ENCODE measurements at places on chromosomes 7 and 10. TPM values are rescaled to one million over a fixed set of nuclear protein-coding genes. Genes with fewer than 3 reads are reported as not detected.

Gene NRG3
- not detected for total RNA-seq

Gene SYT15
- 0.31 TPM for total RNA-seq

Gene ZPBP
- not detected for total RNA-seq

Gene CYP3A4
- not detected for total RNA-seq

Gene TLX1
- not detected for total RNA-seq

Gene STAG3
- total RNA-seq: 0.40 TPM

Gene ZNF804B
- not detected for total RNA-seq

Gene UPK3BL2
- total RNA-seq: 8.6 TPM

Gene FHIP2A
- total RNA-seq: 4.8 TPM

Gene CHRM2
- total RNA-seq: under 0.01 TPM

Gene ITGB1
- total RNA-seq: 158 TPM

Gene UCN3
- total RNA-seq: not detected

Gene GTF2IRD1
- total RNA-seq: 26.8 TPM

GRCh38 chr10:59012839-59013238 is 163.6 kb upstream of the PHYHIPL start:
- no peak for DNase-seq

- DNase-seq: no peak
Observed at GRCh38 chr10:122999347-122999746, 9.2 kb downstream of the IKZF5 start.

GRCh38 chr10:103367782-103368518 is at the start of gene TAF5:
TSS of gene TAF5 (plus strand) at chr10:103367976. CDS start at chr10:103367990, 14 bp downstream.
- DNase-seq: peak; percentile 69

GRCh38 chr10:98316661-98317060 is 48.7 kb upstream of the LOXL4 start:
- no peak for DNase-seq

GRCh38 chr7:77244222-77244934 is 44.8 kb upstream of the FGL2 start:
- DNase-seq: no peak

- no peak for DNase-seq
Observed at GRCh38 chr10:28541717-28542365, 8.9 kb downstream of the WAC start.

DNA sequence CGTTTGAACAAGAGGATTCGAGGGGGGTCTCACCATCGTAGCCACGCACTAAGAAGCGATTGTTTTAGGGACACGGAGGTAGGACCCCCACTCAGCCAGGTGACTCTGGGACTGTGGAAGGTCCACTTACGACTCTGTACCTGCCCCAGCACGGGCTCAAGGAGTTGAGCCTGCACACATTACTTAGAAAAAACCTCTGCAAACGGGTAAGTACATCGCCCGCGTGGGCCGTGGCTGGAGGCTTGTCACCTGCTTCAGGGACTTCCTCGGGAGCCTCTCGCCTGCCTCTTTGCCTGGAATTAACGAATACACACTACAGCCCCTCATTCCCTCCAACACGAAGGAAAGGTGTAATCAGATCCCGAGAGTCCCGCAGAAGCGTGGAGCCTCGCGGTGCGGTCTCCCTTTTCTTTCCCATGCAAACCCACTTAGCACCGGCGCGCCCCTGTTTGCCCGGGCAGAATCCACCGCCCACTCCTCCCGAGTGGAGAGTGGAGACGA is 826 bp downstream of the PODXL start:
- DNase-seq: no peak

DNA sequence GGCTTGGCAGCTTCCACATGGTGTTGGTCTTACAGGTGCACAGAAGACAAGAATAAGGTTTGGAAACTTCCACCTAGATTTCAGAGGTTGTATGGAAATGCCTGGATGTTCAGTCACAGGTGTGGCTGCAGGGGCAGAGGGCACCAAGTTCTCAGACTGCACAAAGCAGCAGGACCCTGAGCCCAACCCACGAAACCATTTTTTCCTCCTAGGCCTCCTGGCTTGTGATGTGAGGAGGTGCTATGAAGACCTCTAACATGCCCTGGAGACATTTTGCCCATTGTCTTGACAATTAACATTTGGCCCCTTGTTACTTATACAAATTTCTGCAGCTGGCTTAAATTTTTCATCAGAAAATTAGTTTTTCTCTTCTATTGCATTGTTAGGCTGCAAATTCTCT is 107.7 kb upstream of the DIP2C start:
- DNase-seq: no peak

GRCh38 chr7:95246831-95247370 is 77.4 kb downstream of the PON1 start:
- no peak for DNase-seq

- no peak for DNase-seq
Observed at GRCh38 chr10:52500476-52500875, 186.4 kb downstream of the DKK1 start.

DNA sequence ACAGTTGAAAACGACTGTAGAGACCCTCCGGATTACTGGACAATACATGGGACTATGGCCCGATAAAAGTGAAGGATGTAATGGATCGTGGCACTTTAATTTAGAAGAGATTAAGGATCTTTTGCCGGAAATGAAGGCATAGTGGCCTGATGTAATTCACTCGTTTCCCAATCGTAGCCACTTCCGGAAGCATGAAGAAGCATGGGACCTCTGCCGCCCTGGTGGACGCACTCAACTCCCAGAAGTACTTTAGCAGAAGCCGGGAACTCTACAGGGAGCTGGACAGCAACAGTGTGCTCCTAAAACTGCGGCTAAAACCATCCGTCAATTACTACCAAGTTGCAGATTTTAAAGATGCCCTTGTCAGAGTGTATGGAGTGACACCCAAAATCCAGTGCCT is 59.6 kb upstream of the NUPR2 start:
- DNase-seq: no peak

DNA sequence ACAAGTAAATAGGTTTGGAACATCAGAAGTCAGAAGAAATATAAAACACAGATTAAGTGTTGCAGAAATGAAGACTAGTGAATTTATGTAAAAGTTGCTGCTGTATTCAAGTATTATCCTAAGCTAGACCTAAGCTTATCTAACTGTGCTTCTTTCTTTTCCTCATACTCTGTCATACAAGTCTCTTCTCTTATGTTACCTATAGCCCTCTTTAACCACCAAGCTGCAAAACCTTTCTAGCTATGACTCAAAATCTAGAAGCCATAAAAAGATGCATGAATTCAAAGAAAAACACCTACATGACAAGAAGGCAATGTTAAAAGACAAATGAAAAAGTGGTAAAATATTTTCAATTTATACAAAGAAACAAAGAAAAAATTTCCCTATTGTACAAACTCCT is 23.0 kb downstream of the DENND11 start:
- no peak for DNase-seq

- no peak for DNase-seq
Observed at GRCh38 chr10:78763651-78764395, 304.9 kb upstream of the ZMIZ1 start.

DNA sequence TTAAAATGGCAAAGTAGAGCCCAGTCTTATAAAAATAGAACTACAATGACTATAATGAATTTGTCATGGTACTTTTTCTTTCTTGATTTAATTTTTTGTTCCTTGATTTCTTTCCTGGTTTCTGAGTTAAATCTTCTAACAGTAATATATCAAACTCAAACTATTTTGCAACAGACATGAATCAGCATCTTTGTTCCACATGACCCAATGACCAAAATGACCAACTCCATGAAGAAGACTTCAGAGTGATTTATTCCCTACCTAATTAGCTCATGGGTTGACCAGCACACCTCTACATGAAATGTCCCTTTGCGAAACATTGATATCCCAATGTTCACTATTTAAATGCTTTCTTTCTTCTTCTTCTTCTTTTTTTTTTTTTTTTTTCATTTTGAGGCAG is 30.9 kb downstream of the NMT2 start:
- DNase-seq: no peak

DNA sequence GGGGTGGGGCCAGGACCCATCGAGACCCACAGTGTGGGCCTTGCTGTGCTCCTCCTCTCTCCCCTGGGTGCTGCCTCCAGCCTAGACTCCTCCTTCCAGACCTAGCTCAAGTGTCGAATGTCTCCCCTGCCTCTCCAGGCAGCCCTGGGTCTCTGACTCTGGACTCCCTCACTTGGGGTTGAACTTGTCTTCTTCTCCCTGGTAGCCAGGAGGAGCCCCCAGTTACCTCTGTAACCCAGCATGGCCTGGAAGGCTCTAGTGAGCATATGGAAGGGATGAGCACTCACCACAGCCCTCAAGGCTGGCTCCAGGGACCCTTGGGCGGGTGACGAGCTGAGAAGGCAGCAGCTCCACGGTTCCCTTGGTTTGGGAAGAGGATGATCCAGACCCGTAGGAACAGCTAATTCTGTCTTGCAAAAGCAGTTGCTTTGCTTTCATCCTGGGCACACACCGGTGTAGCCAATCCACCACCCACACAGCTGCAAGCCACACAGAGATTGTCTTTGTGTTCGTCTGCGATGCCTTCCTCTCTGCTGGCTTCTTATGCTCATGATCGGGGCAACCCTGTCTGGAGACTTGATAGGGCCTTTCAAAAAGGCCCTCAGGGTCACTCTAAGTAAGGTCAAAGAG is 52.3 kb upstream of the ANTXRL start:
- DNase-seq: no peak

DNA sequence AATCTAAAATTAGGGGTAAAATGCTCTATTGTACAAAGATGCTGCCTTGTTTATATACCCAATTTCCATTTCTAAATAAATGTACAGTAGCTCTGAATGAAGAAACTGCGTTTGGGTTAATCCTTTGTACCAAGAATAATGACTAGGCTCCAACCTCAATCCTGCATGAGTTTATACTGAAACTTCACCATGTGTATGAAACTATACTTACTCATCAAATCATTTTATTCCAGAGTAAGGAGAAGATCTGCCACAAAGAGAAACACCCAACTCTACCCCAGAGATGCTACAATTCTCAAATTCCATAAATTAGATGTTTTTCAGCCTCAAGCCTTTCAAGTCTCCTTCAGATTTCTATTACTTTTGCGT is 53.8 kb upstream of the AKR1E2 start:
- no peak for DNase-seq

GRCh38 chr7:157507987-157508386 is 171.2 kb downstream of the DNAJB6 start:
- no peak for DNase-seq

DNA sequence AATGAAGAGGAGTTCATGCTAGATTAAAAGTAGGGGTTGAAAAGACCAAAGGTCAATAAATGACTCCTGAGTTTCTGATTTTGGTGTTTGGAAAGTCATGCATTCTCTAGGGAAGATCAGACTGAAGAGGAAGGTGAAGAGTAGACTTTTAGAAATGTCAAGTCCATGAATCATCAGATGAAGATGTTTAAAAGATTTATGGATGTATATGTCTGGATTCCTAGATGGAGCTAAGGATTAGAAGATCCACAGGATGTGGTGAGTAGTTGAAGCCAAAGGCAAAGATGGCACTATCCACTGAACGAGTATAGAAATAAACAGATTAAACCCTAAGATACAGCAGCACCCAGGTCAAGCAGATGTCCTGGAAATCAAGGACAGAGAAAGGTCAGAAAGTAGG is 298.5 kb downstream of the GPAM start:
- DNase-seq: no peak

DNA sequence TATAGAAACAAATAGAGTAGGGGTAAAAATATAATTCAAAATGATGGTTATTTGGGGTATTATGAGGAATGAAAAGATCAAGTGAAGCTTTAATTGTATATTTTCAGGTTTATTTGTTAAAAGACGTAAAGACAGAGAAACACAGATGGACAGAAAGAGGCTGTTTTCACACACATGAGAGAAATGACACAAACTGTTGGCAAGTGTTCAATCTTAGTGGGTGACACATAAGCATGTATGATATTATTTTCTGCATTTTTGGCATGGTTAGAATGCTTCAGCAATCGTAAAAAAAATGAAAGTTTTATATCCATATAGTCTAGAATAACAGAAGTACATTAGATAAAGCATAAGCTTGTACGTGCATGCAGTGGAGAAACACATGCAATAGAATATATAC is 464.4 kb upstream of the AKR1E2 start:
- no peak for DNase-seq

GRCh38 chr10:47371629-47372485 is 12.2 kb downstream of the ZNF488 start:
- no peak for DNase-seq

DNA sequence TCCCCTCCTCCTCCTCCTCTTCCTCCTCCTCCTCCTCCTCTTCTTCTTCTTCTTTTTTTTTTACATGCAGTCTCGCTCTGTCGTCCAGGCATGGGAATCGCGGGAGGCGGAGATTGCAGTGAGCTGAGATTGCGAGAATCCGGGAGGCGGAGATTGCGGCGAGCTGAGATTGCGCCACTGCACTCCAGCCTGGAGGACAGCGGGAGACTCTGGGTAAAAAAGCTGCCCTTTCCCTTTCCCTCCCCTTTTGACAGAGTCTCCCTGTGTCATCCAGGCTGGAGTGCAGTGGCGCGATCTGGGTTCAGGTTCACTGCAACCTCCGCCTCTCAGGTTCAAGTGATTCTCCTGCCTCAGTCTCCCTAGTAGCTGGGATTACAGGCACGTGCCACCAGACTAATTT is 168.1 kb upstream of the MALRD1 start:
- no peak for DNase-seq

DNA sequence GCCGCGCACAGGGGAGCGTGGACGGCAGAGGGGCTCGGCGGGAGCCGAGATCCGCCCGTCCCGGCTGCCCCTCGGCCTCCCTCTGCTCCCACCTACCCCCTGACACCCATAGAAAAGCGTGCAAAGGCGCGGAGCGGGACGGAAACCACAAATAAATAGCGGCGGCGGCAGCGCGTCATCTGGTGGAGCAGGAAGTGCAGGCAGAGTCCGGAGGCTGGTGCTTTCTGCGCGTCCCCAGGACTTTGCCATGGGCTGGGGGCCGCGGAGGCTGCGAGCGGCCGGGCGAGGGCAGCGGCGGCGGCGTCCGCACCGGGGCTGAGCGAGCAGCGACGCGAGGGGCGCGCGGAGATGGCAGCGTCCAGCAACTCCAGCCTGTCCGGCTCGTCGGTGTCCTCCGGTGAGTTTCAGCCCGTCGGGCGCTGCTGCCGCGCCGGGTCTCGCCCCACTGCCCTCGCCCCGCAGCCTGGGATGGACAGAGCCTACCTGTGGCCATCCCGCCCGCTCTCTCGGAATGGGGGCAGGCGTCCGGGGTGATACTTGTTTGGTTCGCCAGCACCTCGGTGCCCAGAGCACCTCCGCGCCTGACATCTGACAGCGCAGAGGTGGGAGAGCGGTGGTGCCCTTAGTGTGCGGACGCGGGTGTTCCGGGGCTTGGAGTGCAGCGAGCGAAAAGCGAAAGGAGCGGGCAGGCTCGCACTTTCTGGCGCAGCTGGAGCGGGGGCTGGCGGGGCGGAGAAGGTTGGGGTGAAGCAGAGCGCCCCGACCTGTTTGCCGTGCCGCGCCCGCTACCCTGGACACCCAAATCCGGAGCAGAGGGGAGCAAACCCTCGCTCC is at the start of gene CHN2:
Gene CHN2 (plus strand): TSS at position 182 of the 834 bp plus-strand sequence.
- DNase-seq: no peak

- no peak for DNase-seq
Observed at GRCh38 chr7:4713183-4713784, 31.2 kb downstream of the FOXK1 start.

Measured in esophagus squamous epithelium (tissue), 5 donors.